GM10248 (cell line): ENCODE measurements at places on chromosomes 7 and 10.
A peak's percentile ranks its signal among the peaks of the same experiment; 100 is the strongest.

DNA sequence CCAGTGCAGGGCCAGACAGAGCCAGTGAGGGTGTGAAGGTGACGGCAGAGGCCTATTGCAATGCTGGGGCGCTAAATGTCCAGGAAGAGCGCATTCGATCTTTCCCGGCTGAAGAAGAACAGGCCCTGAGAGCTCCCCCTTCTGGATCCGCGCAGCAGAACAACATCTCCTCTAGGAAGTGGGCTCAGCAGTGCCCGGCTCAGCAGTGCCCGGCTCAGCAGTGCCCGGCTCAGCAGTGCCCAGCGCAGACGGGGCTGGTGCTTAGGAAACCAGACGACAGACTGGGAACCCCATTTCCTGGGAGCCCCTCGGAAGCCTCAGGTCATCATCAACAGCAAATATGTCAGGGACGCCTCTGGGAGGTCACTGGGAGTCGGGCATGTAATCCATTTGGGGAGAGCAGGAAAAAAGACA, 4.7 kb upstream of the NOS3 start:
- DNase-seq = peak; percentile 67

- no peak for DNase-seq
These were observed 242.0 kb upstream of the YAE1 start for GRCh38 chr7:39324139-39324760.

DNA sequence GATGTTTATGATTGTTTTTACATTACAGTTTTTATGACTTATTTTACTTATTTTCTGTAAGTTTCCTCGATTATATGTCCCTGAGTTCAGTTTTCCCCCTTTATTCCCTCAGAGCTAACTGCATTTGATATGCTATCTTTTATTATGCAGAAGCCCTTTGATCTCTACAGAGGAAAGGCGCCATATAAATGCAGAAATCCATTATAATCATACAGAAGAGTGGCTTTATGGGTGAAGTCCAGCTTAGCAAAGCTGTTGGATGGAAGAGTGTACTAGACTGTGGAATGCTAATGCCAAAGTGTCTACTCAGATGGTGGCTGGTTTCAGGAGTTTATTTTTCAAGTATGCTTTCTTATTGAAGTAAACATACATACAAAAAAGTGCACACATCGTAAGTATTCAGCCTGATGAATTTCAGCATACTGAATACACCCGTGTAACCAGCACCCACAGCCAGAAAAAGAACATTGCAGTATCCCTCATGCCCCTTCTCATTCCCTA, 258.4 kb upstream of the BMPER start:
- DNase-seq = no peak

- DNase-seq = no peak
These were observed 150.2 kb upstream of the FZD8 start for GRCh38 chr10:35792291-35792690.

GRCh38 chr7:36707898-36708297, 16.4 kb downstream of the AOAH start:
- no peak for DNase-seq

DNA sequence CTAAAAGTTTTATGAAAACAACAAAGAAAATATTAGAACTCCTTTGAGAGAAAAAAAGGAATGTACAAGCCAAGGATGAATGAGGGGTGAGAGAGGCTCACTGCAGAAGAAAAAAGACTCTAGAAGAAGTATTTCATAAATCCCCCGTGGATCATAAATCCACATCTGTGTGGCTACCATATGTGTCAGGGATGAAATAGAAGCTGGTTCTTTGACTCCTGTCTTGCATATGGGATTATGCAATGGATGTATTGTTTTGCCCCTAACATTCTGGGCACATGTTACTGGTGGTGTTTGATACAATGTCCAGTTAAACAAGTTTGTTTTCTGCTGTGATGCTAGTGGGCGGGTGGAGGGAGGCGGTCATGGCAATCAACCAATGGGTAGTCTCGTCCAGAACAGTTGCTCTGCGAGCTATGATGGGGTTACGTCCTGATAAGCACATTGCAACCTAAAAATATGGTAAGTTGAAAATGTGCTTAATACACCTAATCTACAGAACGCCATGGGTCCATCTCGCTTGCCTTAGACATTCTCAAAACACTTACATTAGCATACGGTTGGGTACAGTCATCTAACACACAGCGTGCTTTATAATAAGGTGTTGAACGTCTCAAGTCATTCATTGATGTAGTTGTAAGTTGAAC, 34.1 kb upstream of the PITRM1 start:
- DNase-seq = no peak

DNA sequence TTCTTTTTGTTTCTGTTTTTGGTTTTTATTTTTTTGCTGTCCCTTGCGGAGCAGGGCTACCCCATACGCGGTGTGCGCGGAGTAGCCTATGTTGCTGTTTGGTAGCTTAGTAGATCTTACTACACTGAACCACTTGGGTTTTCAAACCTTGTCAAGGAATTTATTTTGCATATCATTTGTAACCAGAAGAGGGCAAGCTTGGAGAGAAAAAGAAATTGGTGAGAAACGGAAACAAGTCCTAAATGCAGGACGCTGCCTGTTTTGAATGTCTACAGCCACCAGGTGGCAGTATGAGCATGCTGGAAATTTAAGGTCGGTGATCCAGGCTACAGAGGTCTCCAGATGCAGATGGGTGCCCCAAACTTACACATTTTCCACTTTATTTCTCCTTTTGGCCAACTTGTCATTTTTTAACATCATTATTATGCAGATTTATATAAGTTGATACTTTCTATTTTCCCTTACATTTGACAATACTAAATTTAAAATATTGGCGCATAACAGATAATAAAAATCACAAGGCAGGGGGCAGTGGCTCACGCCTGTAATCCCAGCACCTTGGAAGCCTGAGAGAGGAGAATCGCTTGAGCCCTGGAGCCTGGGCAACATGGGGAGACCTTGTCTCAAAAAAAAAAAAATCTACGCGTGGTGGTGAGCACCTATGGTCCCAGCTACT, 15.3 kb upstream of the TRA2A start:
- DNase-seq = peak; percentile 82

GRCh38 chr7:72015136-72015535, 397.0 kb downstream of the CALN1 start:
- DNase-seq = no peak

GRCh38 chr10:72056932-72057751, 31.2 kb downstream of the SPOCK2 start:
- no peak for DNase-seq

- DNase-seq = no peak
These were observed 55.4 kb downstream of the GLI3 start for GRCh38 chr7:42181566-42181965.

- no peak for DNase-seq
These were observed 951 bp downstream of the AS3MT start for GRCh38 chr10:102870221-102870620.

DNA sequence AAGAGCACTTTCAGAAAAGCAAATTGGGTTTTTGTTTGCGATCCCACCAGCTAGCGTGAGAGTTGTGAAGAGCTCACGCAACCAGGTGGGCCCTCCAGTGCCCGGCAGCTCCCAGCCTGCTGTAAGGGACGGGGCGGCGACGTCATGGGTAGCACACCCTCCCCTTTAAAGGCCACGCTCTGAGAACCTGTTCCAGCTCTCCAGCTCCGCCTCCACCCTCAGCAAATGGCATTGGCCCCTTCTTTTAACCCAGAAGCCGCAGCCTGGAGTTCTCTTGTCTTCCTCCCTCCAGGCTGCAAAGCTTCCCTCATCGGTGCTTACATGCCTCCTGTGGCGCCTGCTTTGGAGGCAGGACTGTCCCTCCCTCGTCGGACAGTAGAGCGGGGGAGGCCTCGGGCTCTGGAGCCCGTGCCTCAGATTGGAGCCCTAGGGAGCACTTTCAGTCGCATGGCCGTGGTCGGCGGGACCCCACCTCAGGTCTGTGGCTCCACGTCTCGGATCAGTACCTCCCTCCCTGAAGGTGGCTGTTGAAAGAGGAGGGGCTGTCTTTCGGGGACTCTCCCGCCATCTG, 32.9 kb downstream of the WIPI2 start:
- DNase-seq = no peak

DNA sequence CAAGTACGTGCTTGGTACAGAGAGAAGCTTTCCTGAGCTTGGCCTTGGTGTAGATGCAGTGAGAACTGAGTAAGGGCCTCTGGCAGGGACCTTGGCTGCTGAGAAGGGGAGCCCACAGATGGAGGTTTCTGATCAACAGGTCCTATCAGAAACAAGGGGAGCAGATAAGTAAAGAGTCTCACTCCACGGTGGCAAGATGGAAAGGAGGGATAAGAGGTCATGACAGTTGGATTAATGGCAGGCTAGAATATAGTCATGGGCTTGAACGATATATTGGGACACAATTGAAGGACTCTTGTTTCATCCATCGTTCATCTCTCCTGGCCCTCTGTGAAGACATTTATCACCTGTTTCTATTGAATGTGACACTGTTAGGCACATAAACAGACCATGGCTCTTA, 41.5 kb downstream of the MET start:
- no peak for DNase-seq

DNA sequence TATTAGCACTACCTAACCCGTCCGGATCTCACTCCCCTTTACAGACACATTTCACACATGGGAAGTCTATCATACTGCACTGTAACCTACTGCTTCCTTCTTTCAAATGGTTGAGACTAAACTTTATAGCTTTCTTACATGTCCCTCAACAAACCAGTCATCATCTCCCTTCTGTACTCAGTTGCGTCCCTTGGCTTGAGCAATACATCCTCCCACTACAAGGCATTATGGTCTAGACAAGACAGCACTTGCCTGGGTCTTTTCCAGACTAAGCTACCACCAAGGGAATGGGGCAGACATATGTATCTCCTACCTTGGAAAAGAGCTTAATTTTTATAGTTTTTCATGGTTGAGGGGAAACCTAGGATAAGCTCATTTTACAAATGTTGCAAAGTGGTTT, 575.2 kb downstream of the KCNMA1 start:
- DNase-seq = no peak

- no peak for DNase-seq
These were observed 113.3 kb downstream of the ARHGAP22 start for GRCh38 chr10:48491392-48492139.

GRCh38 chr7:134694299-134694698, 47.6 kb downstream of the BPGM start:
- no peak for DNase-seq

- DNase-seq = no peak
These were observed 47.9 kb downstream of the EXOC4 start for GRCh38 chr7:133300811-133301210.

- DNase-seq = no peak
These were observed 52.7 kb downstream of the EEPD1 start for GRCh38 chr7:36205803-36206202.

GRCh38 chr7:115387137-115387536, 465.2 kb downstream of the MDFIC start:
- no peak for DNase-seq

GRCh38 chr10:113415246-113415645, 137.6 kb upstream of the HABP2 start:
- DNase-seq = no peak

DNA sequence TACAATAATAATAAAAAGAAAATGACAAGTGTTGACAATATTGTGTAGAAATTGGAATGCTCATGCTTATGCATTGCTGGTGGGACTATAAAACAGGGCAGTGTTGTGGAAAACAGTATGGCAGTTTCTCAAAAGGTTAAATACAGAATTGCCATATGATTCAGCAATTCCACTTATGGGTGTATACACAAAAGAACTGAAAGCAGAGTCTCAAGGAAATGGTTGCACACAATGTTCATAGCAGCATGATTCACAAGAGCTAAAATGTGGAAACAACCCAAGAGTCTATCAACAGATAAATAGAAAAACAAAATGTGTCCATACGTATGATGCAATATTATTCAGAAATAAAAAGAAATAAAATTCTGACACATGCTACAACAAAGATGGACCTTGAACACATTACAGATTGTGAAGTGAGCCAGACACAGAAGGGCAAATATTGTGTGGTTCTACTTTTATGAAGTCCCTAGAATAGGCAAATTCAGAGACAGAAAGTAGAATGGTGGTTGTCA, 64.8 kb upstream of the GRM8 start:
- no peak for DNase-seq

DNA sequence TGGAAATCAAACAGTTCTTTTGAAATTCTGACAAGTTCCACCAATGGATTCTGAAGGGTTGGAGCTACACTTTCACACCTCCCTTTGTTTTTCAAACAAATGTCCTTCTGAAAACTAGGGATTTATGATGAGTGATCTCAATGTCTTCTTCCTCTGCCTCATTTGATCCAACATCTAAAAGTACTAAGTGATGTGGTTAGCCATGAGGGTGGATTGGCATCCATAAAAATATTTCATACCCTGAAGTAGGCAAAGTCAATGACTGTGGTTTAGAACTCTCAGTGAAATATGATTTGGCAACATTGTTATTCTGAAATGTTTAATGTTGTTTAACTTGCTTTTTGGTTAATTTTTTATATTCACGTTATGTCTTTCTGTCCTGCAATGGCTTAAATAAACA, 136.9 kb downstream of the MBL2 start:
- DNase-seq = no peak

DNA sequence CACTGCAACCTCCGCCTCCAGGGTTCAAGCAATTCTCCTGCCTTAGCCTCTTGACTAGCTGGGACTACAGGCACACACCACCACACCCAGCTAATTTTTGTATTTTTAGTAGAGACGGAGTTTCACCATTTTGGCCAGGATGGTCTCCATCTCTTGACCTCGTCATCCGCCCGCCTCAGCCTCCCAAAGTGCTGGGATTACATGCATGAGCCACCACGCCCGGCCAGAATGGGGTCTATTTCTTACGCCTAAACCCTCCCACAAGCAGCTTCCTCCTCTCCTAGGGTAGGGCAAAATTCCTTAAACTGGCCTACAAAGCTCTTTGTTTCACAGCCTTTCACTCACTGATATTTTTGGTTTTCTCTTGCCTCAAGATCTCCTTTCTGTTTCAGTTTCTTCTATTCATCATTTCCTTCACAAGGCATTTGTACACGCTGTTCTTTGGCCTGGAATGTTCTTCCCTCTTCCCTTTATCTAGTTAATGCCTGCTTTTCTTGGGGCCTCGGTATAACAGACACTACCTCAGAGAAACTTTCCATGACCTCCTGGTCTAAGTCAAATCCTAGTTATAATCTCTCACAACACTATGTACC, 6.7 kb downstream of the CPEB3 start:
- DNase-seq = peak; percentile 20

DNA sequence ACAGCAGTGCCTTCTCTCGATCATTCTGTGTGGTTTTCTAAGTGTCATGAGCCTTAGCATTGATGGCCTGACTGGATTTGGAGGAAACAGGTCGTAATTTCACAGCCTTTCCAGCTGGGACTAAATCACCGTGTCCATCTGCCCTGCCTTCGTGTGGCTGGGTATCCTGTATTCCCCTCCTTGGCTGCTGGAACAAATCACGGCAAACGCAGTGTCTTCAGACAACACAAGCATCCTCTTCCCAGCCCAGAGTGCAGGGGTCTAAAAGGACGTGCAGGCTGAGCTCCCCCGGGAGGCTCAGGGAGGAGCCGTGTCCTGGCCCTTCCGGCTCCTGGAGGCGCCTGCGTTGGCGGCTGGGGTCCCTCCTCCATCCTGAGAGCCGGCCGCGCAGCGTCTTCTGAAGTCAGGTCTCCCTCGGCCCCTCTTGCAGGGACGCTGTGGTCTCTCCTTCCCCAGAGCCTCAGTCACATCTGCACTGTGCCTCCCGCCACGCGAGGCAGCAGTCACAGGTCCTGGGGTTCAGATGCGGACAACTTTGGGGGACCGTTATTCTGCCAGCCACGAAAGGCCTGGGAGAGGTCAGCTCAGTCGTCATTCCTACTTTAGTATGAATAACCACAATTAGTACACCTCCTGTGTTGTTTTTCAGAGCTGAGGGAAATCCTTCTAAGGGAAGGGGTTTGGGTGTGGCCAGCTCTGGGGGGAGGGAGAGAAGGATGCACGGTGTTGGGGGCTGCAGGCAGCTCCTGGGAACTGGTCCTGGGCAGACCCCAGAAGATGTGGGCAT, 41.1 kb downstream of the FAM20C start:
- DNase-seq = no peak
